ENCODE measurements at places on chromosomes 12 and 14.
A peak's percentile ranks its signal among the peaks of the same experiment; 100 is the strongest.

- DNase-seq, result peak; percentile 7
These were observed 29.4 kb downstream of the POLR3B start for GRCh38 chr12:106386813-106387535.

GRCh38 chr12:102167821-102168604 is 29.6 kb downstream of the PMCH start:
- DNase-seq, result no peak

- DNase-seq, result no peak
These were observed 63.2 kb downstream of the DIO3 start for GRCh38 chr14:101624536-101624935.

DNA sequence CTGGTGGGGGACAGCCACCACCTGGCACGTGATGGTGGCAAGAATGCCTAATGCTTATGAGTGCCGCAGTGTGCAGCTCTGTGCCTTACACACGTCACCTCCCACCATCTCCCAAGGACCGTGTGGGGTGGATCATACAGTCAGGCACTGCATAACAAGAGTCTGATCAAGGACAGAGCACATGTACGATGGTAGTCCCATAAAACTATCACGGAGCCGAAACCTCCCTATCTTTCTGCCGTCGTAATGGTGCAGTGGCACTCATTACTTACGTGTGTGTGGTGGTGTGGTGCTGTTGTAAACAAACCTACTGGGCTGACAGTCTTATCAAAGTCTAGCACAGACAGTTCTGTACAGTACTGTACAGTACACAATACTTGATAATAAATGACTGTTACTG is 89.3 kb downstream of the CACNA1C start:
- no peak for DNase-seq

DNA sequence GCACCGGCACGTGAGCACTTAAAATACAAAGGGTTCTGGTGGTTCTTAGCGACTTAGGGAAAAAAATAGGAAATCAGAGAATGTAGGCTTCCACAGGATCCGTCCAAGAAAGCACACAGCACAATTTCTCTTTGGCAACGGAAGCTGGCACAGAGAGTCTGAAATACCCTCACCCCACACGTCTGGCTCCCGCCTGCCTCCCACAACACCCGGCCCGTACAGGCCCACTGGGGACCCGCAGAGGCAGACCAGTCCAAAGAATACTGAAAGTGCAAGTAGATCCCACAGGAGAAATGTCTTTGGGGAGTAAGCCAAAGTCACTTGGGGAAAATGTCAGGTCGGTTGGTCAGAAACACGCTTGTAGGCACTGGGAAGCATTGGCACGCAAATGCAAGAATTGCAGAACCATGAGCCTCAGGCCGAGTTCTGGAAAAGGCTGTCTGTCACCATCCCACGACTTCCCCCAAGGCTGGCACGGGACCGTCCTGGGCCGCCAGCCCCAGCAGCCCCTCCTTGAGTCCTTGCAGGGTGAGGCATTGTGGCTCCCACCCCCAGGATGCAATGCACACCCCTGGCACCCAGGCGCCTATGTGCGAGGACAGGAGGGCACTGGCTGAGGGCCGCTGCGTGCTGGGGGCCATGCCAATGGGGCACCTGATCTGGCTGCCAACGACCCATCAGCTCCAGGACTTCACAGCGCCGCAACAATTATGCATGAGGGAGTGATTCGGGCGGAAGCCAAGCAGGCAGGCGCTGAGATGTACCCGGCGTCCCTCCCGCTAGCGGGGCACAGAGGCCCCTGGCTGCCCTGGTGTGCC is 29.7 kb downstream of the CHGA start:
- no peak for DNase-seq

DNA sequence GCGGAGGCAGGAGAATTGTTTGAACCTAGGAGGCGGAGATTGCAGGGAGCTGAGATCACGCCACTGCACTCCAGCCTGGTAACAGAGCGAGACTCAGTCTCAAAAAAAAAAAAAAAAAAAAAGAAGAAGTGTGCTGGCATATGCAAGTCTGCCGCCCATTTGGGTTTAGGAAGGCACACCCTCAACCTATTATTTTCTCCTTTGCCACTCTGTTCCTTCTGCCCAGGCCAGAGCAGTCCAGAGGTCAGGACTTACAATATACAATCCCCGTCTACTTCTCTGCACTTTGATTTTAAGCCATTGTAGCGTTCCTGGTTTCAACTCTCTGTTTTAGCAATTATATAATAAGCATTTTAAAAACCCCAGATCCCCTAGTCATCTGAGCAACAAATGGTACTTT is 39.8 kb downstream of the CATSPERB start:
- no peak for DNase-seq

GRCh38 chr14:101727611-101728366 is 33.7 kb upstream of the PPP2R5C start:
- no peak for DNase-seq

GRCh38 chr14:65433157-65433556 is 20.6 kb downstream of the FUT8 start:
- no peak for DNase-seq

- DNase-seq, result no peak
These were observed 13.4 kb downstream of the ISM2 start for GRCh38 chr14:77485256-77485655.

DNA sequence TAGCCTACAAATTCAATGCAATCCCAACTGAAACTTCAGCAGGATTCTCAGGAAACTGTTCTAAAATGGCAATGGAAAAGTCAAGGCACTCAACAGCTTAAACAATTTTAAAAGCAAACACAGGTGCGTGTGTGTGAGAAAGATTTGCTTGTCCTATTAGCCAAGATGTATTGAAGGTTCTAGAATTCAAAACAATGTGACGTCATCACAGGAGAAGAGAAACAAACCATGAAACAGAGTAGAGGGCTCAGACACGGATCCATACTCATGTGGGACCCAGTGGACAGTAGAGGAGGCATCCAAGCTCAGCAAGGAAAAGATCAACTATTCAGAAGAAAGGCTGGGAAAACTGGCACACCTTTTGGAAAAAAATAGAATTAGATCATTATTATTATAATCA is 152.8 kb upstream of the DHRS4 start:
- DNase-seq, result no peak

- DNase-seq, result no peak
These were observed 81.4 kb upstream of the ARID2 start for GRCh38 chr12:45648070-45648469.

- DNase-seq, result no peak
These were observed 18.1 kb upstream of the PRICKLE1 start for GRCh38 chr12:42607584-42608058.

DNA sequence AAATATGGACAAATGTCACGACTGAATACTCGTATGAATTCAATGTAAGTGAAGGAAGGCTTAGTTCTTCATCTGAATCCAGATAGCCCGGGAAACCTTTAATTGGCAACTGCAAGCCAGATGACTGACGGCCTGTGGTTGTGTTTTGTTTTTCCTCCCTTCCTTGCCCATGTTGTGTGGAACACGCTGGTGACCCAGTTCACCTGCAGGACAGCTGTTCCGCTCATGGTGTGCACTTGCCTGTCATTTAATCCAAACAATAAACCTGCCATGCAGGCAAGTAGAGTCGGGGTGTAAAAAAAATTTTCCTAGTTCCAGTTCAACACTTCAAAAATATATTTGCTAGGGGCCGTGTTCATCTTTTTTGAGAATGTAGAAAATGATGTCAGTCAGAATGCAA is 88.0 kb downstream of the TMEM132D start:
- DNase-seq, result no peak

DNA sequence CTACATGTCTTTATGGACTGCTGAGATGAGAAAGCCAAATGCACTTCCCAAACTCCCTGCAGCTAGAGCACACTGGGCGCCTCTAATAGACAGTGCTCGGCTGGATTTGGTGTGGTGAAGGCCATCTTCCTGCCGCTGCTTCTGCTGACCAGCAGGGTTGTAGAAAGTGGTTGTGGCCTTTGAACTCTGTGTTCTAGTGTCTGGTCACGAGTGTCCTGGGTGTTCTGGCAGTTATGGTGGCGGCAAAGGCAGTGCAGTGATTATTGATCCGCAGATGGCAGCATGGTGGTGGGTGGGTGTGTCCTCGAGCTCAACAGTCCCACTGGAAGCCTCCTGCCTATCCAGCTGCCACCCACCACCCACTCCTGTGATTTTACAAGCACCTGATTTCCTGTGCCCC is 43.4 kb downstream of the SMIM41 start:
- no peak for DNase-seq

- no peak for DNase-seq
These were observed 189.7 kb downstream of the ETV6 start for GRCh38 chr12:11839091-11839641.

DNA sequence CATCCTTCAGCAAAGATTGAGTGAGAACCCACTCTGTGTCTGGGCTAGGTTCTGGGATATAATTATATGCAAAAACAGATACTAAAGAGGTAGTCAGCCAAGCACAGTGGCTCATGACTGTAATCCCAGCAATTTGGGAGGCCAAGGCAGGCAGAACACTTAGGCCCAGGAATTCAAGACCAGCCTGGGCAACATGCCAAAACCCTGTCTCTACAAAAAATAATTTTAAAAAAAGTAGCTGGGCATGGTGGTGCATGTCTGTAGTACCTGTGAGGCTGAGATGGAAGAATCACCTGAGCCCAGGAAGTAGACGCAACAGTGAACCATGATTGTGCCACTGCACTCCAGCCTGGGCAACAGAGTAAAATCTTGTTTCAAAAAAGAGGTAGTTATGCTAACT is 237.5 kb upstream of the HMGA2 start:
- DNase-seq, result no peak

DNA sequence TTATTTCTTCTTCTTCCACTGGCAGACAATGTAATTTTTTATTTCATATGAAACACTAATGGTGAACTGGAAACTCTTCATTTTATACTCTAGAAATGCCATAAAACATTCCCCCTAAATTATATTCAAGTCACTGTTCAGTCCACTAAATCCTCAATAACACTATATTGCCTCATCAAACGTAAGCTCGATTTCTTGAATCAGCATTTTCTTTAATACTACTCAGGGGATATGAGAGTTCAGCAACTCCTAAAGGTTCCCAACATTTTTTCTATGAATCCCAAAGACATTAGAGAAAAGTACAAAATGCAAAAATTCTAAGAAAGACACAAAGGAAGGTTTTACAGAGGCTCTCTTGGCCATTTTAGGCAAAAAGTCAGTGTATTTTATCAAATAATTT is 59.3 kb downstream of the PRICKLE1 start:
- DNase-seq, result no peak

DNA sequence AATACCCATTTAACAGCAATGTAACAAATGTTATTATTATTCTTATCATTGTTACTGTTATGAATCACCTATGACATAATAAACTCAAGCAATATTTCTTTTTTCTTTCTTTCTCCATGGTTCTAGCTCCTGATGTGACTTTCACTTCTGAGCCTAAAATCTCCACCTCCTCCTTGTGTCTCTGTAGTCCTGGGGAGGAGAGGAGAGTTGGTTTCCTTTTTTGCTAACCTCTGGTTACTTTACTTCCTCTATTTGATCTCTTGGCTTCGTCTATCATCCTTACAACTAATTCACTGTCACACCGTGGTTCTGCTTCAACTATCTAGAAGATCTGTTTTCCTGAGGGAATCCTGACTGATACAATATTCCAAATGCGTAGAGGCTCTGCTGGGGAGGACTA is 456.6 kb downstream of the VRK1 start:
- DNase-seq, result no peak

DNA sequence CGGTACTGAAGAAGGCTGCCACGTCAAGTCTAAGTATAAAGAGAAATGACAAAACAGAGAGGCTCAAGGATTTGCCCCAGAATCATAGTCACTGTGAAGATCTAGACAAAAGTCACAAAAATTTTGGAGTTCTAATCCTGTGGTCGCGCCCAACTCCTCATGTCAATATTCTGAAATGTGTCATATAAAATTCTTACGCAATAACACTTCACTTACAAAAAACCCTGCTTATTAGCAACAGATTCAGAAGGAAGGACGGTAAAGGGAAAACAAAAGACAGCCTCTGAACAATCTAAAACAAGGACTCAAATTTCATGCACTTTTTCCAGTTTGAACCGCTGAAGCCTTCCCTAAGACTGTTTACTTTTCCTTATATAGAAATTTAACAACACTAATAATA is 94.7 kb downstream of the TSPAN8 start:
- no peak for DNase-seq

DNA sequence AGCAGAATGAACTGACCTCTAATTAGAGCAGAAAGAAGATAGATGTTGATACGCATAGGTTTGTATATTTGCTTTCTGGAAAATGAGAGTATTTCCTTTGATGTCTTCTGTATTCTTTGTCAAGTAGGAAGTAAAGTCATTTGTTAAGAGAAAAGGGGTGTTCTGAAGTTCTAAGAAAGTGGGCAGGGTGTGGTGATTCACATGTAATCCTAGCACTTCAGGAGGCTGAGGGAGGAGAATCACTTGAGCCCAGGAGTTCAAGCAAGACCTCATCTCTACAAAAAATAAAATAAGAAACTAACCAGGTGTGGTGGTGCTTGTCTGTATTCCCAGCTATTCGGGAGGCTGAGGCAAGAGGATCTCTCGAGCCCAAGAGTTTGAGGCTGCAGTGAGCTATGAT is 2.8 kb downstream of the RHNO1 start:
- DNase-seq, result no peak

DNA sequence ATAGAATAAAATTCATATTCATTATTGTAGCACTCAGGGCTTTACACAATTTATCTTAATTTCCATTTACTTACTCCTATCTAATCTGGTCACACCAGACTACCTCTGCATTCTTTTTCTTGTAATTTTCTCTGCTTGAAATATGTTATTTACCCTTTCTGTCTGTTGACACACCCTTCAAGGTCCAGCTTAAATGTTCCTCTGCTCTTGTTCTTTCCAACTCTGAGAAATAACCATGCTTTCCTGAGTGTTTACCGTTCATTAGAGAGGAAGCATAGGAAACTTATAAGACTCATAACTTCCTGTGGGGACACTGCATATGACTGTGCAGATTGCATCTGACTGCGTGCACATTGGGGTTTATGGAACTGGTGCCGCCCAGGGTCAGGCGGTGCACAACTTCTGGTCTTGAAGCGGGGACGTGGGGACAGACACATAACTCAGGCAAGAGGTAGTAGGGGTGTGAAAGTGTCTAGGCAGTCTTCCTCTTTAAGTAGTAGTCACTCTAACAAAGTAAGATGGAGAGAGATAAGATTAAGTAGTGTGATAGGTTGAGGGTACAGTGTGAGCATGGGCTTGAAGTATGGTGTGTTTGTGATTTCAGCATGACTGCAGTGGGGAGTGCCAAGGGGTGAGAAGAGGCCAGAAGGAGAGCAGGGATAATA is 42.6 kb upstream of the FOXJ2 start:
- no peak for DNase-seq

GRCh38 chr12:65681226-65681625 is 143.1 kb upstream of the HMGA2 start:
- no peak for DNase-seq
